ENCODE measurements at places on chromosomes 2 and 18.

GRCh38 chr18:37450434-37451132 is 115.0 kb downstream of the CELF4 start:
- DNase-seq: no peak

GRCh38 chr2:175147186-175147585 is 20.8 kb downstream of the ATF2 start:
- no peak for DNase-seq

- DNase-seq: no peak
Observed at GRCh38 chr2:177398791-177399190, 6.2 kb downstream of the AGPS start.

GRCh38 chr2:159192371-159192918 is 94.1 kb downstream of the WDSUB1 start:
- DNase-seq: no peak

- DNase-seq: peak; percentile 48
Observed at GRCh38 chr2:152925547-152926448, 207.4 kb downstream of the ARL6IP6 start.

DNA sequence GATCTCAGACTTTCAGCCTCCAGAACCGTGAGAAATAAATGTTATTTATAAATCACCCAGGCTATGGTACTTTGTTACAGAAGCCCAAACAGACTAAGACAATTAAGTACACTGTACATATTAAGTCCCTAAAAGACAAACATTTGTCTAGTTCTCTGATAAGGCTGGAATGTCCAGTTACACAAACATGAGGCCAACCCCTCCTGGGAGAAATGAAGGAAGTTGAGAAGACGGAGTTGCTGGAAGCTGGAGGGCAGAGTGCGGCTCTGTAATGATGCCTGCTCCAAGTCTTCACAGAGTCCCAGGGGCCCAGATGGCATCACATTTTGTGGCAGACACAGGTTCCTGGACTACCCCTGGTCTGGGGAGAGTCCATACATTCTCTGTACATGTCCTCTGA is 79.2 kb upstream of the ST8SIA3 start:
- no peak for DNase-seq

- no peak for DNase-seq
Observed at GRCh38 chr18:35811896-35812295, 160.6 kb upstream of the RMP24 start.

- DNase-seq: no peak
Observed at GRCh38 chr2:221677688-221678087, 105.6 kb upstream of the EPHA4 start.

DNA sequence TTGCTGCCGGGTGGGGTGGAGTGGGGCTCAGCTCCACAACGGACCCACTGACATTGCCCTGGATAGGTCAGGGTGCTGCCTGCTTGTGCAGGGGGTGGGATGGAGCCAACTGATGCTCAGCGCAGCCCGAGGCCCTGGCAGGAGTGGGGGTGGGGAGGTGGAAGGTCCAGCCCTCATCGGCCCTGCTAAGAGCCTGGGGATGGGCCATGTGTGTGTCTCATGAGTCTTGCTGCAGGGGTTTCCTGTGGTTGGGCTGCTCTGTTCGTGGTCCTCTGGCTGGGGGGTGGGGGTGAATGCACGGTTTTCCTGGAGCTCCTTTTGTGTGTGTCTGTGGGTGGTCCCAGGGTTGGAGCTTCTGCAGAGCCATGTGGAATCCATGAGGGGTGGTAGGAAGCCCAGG is 39.4 kb upstream of the GALR1 start:
- no peak for DNase-seq

- no peak for DNase-seq
Observed at GRCh38 chr18:45940724-45941123, 26.4 kb downstream of the EPG5 start.

DNA sequence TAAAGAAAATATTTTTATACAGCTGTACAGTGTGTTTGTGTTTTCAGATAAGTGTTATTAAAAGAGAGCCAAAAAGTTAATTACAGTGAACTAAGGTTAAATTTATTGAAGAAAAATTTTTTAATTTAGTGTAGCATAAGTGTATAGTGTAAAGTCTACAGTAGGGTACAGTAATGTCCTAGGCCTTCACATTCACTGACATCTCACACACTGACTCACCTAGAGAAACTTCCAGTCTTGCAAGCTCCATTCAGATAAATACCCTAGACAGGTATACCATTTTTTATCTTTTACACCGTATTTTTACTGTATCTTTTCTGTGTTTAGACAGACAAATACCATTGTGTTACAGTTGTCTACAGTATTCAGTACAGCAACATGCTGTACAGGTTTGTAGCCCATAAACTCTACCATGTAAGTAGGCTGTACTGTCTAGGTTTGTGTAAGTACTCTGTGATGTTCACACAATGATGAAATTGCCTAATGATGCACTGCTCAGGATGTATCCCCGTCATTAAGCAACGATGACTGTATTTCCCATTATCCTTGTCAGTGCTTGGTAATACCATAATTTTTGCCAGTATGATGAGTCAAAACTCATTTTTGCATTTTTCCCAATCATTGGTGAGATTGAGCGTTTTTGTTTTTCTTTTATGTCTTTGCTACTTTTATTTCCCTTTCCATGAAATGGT is 48.2 kb upstream of the B3GNT2 start:
- DNase-seq: no peak

All from PC-9 (cell line).